Hypothalamus (tissue), 51 donors: ENCODE measurements at places on chromosomes 16 and 17.

DNA sequence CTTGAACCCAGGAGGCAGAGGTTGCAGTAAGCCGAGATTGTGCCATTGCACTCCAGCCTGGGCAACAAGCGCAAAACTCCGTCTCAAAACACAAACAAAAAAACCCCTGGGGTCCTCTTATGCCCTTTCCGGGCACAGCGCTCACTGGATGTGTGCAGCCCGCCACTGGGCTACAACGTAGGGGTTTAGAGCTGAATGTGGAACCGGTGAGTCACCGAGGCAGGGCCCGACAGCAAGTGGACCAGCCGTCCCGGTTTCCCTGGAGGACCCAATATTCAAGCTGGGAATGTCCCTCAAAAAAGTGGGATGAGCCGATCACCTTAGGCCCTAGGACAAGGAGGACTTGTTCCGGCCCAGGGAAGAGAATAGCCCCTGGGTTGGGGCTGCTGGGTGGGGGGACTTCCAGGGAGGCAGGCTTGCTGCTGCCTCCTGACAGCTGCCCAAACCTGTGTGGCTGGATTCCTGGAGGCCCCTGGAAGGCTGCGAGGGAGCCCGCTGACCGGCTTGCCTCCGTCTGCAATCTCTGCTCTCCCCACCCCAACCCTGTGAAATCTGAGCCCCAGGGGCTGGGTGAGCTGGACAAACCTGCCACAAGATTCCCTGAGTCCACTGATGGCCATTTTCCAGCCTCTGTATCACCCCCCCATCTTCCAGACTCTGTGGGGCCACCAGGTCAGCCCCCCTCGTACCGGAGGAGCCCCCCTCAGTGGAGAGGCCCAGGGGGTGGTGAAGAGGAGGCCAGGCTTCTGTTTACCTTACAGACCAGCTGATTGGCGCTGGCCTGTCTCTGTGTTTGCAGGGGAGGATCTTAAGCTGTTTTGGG lies 2.9 kb upstream of the CLDN9 start:
- DNase-seq, result no peak

DNA sequence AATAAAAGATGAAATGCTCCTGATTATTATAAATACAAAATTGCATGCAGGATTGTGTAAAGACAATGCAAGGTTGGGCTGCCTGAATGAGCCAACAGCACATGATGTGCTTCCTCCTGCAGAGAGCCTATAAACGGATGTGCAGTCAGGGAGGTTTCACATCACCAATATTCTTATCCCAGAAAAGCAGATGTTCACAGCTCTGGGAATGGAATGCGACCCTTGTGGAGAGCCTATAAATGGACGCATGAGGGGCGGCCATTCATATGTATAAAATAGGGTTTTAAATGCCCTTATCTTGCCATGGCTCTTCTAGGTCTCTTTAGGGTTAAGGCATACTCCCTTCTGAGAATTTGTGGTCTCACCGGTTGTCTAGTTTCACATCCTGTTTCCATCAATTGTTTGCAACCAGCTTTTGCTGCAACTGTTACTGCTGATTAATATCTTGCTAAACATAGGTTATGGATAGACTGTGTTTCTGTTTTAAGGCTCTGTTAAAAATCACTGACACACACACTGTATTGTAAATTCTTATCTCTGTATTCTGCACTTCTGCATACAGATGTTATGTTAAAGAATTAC lies 31.9 kb downstream of the SLFN11 start:
- DNase-seq, result no peak

- no peak for DNase-seq
Observed at GRCh38 chr17:27818401-27819105, 18.2 kb upstream of the NOS2 start.

- peak; percentile 6 for DNase-seq
Observed at GRCh38 chr16:4404247-4404966, 12.0 kb downstream of the CORO7 start.

- peak; percentile 19 for DNase-seq
Observed at GRCh38 chr16:81463296-81463890, 18.8 kb downstream of the CMIP start.

DNA sequence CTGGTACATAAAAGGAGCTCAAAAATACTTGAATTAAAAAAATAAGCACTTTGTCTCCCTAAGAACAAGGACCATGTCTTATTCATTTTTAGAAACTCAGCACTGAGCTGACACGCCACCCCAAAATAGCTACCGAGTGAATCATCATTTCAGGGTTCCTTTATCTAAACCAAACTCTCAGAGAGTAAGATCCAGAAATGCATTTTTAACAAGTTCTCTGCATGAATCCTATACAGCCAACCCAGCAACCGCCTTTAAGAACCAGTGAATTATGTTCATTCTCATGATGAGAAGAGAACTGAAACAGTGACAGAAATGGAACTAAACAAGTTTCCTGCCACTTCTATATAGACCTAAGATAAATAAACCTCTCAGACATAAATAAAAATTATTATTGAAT lies 8.7 kb downstream of the C16orf87 start:
- no peak for DNase-seq

- DNase-seq, result no peak
Observed at GRCh38 chr16:58855291-58855863, 121.3 kb upstream of the GOT2 start.

DNA sequence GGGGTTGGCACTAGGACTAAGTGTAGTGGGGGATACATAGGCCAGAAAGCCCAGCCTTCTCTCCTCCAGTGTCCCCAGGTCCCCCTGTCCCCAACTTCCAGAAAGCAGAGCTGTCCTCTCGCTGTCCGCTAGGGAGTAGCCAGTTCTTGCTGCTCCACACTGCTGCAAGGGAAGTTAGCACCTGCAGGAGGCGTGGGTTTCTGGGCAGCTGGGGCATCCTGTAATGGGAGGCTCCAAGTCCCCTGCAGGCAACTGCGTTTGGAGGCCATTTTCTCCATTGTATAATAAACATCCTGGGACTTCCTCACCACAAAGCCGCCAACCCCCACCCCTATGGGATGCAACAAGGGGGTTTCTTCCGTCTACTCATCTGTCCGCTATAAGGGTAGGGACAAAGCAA lies 1.7 kb downstream of the RPRML start:
- DNase-seq, result no peak

GRCh38 chr16:72749091-72749490 lies 298.8 kb downstream of the ZFHX3 start:
- no peak for DNase-seq

- DNase-seq, result no peak
Observed at GRCh38 chr17:57784226-57784895, 39.3 kb upstream of the CCDC182 start.

DNA sequence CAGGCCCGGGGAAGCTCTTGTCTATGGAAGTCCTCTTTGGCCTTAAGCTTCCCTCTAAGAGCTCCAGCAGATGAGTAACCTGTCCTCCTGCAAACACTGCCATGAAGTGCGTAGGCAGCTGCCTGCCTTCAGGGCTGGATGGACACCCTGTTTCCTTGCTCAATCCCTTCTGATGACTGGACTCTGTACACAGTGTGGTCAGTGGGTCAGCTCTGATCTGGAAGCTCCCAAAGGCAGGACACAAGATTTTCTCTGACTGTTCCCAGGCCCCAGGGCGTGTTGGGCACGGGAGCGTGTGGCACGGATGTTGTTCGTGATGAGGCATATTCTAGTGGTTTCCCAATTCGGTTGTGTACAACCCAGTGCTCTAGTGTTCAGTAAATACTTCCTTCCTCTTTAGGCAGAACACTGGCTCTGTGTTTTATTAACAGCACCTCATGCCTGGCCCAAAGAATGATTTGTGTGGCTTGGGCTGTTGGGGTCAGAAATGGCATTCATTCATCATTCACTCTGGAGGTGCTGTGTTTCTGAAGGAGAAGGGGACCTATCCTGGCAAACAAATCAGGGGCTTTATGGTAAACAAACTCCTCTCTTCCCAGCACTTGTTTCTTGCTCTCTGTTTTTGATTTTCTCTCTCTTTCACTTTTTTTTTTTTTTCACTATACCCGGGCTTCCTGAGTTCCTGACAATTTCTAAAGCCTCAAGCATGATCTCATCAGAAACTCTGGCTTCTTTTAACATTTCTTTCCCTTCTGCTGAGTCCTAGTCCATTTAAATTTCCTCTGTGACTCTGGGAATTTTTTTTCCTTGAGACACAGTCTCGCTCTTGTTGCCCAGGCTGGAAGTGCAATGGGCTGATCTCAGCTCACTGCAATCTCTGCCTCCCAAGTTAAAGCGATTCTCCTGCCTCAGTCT lies 12.0 kb upstream of the RNF157 start:
- no peak for DNase-seq

DNA sequence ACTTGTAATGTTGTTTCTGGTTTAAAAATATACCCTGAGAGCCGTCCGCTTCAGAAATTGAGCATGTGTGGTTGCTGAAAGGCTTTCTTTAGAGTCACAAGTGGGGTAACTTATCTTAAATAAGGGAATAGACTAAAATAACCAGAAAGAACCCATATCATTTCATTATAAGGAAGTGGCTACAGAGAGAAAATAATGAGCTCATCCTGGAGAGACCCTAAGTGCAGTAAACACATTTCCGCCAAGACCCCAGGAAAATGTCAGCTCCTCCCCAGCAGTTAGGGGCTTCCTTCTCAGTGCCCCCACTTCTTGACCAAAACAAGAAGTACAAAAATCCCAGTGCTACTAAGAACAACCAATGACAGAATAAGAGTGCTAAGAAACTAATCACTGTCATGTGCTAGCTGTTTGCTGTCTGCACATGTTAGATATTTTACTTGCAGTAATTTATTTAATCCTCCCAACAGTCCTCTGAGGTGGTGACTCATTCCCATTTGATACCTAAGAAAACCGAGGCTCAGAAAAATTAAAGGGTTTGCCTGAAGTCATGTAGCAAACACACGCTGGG lies 83.5 kb downstream of the CDYL2 start:
- DNase-seq, result no peak

- DNase-seq, result no peak
Observed at GRCh38 chr17:2624292-2624731, 30.9 kb downstream of the PAFAH1B1 start.

- DNase-seq, result no peak
Observed at GRCh38 chr16:19517424-19518089, 4.3 kb downstream of the GDE1 start.

- no peak for DNase-seq
Observed at GRCh38 chr16:3542601-3543373, 34.4 kb downstream of the NLRC3 start.

DNA sequence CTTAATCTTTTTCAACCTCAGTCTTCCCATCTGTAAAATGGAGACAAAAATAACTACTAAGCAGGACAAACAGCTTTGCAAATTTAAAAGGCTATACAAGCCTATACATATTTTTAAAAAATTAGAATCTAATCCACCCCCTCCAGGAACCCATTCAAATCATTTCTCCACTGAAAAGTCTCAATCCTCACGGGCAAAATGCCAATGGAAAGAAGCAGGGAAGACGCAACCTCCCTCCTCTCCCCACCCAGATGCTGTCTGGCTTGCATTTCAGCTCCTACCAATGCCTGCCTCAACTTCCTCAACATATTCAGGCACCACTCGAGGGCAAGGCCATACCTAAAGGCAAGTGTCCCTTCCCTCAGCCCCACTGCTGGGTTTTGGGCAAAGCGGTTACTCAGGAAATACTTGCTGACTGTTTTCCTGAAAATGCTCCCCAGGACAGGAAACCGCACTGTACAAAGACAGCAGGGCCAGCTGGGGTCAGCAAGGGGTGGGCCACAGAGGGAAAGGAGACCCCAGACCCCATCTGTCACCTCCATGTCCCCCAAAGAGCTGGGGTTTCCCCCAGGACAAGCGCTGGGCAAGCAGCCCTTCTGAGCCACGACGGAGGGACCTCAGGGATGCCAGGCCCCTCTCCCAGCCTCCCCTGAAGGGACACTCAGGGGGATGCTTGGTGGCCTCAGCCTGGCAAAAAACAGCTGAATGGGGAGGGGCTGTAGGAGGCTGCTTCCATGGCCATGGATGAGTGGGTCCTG lies 47.7 kb upstream of the DOC2B start:
- DNase-seq, result no peak

DNA sequence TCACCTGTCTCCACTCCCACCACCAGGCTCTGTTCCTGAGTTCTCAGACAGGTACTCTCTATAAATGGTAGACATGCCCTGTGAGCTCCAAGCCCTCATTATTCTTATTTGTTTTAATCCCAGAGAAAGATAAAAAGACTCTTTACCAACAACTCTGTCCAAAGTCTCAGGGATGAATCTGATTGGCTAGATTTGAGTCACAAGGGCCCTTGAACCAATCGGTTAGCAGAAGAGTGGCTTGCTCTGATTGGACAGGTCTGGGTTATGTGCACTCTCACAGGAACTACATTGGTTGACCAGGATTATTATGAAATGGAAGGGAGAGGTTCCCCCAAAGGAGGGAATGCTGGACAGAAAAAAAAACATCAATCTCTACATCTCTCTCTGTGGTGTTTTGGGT lies 7.5 kb downstream of the COTL1 start:
- DNase-seq, result no peak

GRCh38 chr16:645852-646678 lies 3.1 kb upstream of the WDR90 start:
- DNase-seq, result no peak

- DNase-seq, result no peak
Observed at GRCh38 chr17:32385971-32386370, 36.0 kb downstream of the ZNF207 start.

GRCh38 chr17:76468634-76469010 lies 1.2 kb downstream of the AANAT start:
- no peak for DNase-seq

DNA sequence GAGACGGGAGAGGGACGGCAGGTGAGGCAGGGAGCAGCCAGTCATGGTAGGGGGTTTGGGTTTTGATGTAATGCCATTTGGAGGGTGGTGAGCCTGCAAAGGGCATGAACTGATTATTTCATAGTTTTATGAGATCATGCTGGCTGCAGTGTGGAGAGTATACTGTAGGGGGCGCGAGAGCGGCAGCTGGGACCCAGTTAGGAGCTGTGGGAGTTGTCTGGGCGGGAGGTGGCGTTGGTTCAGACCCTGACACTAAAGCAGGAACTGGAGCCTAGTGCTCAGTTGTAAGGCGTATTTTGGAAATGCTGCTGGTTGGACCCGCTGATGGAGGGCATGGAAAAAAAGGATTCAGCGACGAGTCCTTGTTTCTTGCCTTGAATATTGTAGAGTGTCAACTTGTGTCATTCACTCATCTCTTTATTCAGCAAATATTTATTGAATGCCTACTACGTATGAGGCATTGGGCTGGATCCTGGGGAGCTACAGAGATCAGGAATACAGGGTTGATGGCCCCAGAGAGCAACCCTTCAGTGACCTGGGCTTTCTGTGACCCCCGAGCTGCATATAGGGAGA lies 23.7 kb upstream of the KDM8 start:
- DNase-seq, result no peak

DNA sequence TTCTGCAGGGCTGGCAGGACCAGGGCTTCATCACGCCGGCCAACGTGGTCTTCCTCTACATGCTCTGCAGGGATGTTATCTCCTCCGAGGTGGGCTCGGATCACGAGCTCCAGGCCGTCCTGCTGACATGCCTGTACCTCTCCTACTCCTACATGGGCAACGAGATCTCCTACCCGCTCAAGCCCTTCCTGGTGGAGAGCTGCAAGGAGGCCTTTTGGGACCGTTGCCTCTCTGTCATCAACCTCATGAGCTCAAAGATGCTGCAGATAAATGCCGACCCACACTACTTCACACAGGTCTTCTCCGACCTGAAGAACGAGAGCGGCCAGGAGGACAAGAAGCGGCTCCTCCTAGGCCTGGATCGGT lies 1.4 kb downstream of the CDK5R1 start:
- DNase-seq, result no peak

- DNase-seq, result no peak
Observed at GRCh38 chr16:3282103-3282729, 1.1 kb upstream of the ZNF263 start.
